Foreskin melanocyte (primary cell): ENCODE measurements at places on chromosomes 1 and 21.

GRCh38 chr1:4058122-4058521 lies 158.1 kb upstream of the C1orf174 start:
- DNase-seq = no peak

- no peak for DNase-seq
These were observed 12.6 kb upstream of the MNDA start for GRCh38 chr1:158818560-158818959.

GRCh38 chr1:177190308-177190970 lies 19.7 kb downstream of the BRINP2 start:
- DNase-seq = no peak

DNA sequence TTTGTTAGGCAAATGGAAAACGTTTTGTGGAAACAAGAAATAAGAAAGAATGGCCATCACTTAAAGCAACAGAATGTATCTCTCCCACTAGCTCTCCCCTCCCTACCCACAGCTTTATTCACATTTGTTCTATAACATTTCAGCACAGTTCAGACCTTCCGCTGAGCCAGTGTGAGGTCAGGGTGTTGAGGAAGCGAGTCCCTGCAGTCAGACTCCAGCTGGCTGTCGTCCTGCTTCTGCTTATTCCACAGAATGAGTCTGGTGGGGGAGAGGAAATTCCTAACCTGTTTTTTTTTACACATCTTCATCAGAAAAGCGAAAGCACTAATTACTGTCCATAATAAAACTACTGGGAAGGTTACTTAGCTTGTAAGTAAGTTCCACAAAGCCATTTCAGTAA lies 39.0 kb downstream of the MRPL39 start:
- DNase-seq = no peak

GRCh38 chr1:8247811-8248436 lies 70.0 kb upstream of the SLC45A1 start:
- DNase-seq = no peak
